Karpas-422 (cell line): ENCODE measurements at places on chromosomes 13 and 19.

GRCh38 chr13:20093951-20094350 is 66.9 kb downstream of the GJA3 start:
- no peak for DNase-seq
- H3K36me3 ChIP-seq, result no peaks in the 10 kb centered on the region
- H3K4me1 ChIP-seq, result no peaks in the 10 kb centered on the region
- H3K27ac ChIP-seq, result no peak overlapping the region

GRCh38 chr19:45250216-45250831 is 747 bp upstream of the MARK4 start:
- peak overlapping the region; percentile 75 for H3K4me3 ChIP-seq

DNA sequence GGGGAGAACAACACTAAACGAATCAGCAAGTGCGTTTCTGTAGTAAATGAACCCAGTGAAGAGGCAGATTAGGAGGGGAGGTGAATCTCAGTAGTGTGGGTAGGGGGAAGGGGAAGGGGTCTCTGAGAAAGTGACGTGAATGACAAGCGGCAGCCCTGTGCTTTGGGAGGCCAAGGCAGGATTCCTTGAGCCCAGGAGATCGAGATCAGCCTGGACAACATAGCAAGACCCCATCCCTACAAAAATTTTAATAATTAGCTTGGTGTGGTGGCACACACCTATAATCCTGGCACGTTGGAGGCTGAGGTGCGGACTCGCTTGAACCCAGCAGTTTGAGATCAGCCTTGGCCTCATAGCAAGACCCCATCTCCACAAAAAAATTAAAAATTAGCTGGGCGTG is 8.1 kb downstream of the PLK5 start:
- H3K4me3 ChIP-seq, result no peak overlapping the region
- H3K36me3 ChIP-seq, result no peaks in the 10 kb centered on the region
- H3K27ac ChIP-seq, result no peak overlapping the region
- DNase-seq, result no peak
- no peaks in the 10 kb centered on the region for H3K27me3 ChIP-seq
- H3K4me1 ChIP-seq, result no peaks in the 10 kb centered on the region

DNA sequence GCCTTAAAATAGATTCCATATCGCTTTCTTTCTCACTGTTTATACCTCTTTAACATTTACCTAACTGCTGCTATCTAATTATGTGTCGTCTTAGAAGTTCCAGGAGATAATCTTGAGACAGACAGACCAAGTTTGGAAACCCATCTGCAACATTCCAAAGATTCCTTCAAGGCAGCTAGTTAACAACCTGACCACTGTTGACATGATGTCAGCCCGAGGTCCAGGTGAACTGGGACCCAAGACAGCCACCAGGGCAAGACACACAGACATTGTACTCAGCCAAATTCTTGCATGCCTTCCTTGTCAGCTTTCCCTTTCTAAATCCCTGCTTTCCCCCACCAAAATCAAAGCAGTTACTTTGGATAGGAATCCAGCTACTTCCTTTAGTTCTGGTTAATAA is 1476.5 kb upstream of the PRR20A start:
- no peaks in the 10 kb centered on the region for H3K27me3 ChIP-seq
- no peaks in the 10 kb centered on the region for H3K4me1 ChIP-seq
- DNase-seq, result no peak
- no peak overlapping the region for H3K4me3 ChIP-seq
- no peak overlapping the region for H3K27ac ChIP-seq

DNA sequence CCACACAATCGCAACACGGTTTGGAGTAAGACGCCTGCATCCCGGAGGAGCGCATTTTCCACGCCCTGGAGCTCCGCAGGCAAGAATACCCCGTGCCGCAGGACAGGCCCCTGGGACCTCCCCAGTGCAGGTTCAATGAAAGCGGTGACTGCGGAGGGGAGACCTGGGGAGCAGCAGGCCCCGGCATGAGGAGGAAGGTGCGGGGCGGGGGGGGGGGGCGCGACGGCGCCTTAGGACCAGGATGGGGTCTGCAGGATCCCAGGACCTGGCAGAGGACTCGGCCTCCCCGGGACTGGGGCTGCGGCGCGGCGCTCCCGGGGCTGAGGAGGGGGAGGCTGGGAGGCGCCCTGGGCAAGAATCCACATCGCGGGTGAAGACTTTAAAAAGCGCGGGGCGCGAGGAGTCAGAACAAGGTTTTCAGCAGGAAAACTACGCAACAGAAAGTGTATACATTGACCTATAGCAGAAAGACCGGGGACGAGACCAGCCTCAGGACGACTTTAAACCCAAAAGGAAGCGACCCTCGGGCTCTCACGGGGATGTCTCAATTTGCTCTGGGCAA is 432 bp downstream of the ZNF611 start:
- H3K4me1 ChIP-seq, result peaks cover 20% of the 10 kb centered on the region
- H3K36me3 ChIP-seq, result peaks cover 32% of the 10 kb centered on the region
- H3K4me3 ChIP-seq, result peak overlapping the region; percentile 91
- H3K27ac ChIP-seq, result peak overlapping the region; percentile 57
- no peaks in the 10 kb centered on the region for H3K27me3 ChIP-seq

DNA sequence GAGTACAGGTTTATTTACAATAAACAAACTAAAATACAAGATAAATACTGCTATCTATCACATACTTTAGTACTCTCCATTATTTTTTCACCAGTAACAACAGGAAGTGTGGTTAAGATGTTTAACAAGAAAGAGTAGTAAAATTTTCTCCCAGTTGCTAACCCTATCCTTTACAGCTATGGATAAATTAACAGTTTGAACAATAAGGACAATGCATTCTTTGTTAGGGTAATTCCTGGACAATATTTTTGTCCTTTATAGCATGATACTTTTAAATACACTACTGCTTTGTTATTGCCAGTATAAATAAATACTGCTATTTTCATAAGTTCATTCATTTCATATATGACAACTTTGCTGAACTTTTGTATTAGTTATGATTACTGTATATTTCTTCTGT is 630.2 kb upstream of the ATXN8OS start:
- H3K27ac ChIP-seq, result no peak overlapping the region
- no peaks in the 10 kb centered on the region for H3K4me1 ChIP-seq
- no peaks in the 10 kb centered on the region for H3K27me3 ChIP-seq

GRCh38 chr13:89925107-89925506 is 1422.4 kb upstream of the MIR17HG start:
- H3K4me3 ChIP-seq, result no peak overlapping the region
- no peaks in the 10 kb centered on the region for H3K27me3 ChIP-seq
- peaks cover 9% of the 10 kb centered on the region for H3K4me1 ChIP-seq
- DNase-seq, result peak; percentile 50
- no peaks in the 10 kb centered on the region for H3K36me3 ChIP-seq
